ENCODE measurements at places on chromosomes 4 and X.

- DNase-seq: peak; percentile 1
These were observed 13.1 kb downstream of the TCEAL7 start for GRCh38 chrX:103343105-103343504.

GRCh38 chr4:114267976-114268375, 288.5 kb upstream of the ARSJ start:
- DNase-seq: no peak

- DNase-seq: no peak
These were observed 26.1 kb downstream of the IGSF1 start for GRCh38 chrX:131262738-131263679.

GRCh38 chrX:37755025-37755424, 24.8 kb upstream of the CYBB start:
- no peak for DNase-seq

DNA sequence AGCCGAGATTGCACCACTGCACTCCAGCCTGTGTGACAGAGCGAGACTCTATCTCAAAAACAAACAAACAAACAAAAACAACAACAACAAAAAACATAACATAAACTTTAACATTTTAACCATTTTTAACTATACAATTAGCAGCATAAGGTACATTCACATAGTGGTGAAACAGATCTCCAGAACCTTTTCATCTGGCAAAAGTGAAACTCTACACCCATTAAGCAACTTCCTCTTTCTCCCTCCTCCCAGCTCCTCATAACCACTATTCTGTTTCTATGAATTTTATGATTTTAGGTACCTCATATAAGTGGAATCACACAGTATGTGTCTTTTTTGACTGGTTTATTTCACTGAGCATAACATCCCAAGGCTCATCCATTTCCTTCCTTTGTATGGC, 103.6 kb downstream of the FAM13A start:
- DNase-seq: no peak

GRCh38 chrX:78513971-78514738, 145.0 kb downstream of the RTL3 start:
- DNase-seq: no peak

GRCh38 chrX:7155163-7155562, 7.2 kb upstream of the PUDP start:
- no peak for DNase-seq

DNA sequence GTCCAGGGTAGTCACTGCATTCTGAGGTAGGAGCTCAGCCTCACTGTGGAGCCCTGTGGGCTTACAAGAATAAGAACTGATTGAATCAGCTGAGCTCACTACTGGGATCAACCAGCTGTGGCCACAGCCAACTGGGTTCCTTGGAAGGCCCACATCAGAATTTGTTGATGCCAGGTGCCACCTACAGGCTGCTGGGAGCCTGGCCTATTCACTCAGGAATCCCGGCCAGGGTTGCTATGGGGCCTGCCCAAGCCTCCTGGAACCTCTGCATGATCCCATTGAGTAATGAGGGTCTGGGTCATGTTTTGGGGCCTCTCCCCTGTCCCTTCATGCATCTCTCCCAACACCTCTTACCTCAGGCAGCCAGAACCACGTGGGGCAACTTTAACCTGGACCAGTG, 53.9 kb upstream of the KIAA1210 start:
- no peak for DNase-seq

GRCh38 chr4:6388713-6389112, 83.7 kb downstream of the PPP2R2C start:
- DNase-seq: no peak

DNA sequence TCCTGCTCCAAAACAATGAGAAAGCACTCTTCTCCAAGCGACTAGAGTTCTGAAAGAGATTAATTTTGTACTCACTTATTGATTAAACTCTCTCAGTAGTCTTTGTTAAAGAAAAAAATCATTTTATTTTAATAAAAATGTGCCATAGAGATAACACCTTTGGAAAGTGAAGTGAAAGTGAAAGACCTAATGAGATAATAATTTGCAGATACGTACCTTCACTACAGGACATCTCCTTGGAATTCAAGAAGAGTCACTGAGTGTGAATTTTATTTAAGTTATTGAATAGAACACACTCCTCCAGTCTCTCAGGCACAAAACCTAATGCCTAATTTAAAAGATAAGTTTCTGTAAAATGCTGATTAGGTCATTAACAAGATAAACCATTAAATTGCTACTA, 1070.6 kb upstream of the GRID2 start:
- DNase-seq: no peak

DNA sequence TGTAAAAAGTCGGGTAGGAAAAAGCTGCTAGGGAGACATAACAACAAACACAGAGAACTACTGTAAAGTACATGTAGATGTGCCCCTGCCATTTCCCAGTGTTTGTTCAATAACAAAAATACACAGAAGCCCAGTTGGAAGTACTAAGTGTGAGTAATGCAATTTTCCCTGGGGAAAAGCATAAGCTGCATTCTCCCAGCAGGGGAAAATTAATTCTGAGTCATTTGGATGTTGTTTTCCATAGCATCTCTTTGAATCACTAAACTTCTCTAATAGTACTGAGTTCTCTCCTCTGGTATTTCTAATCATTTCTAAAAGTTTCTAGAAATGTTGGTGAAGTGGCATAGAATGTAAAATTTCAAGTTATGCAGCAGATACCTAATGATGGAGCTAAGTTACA, 1114.9 kb downstream of the C4orf33 start:
- DNase-seq: peak; percentile 60

DNA sequence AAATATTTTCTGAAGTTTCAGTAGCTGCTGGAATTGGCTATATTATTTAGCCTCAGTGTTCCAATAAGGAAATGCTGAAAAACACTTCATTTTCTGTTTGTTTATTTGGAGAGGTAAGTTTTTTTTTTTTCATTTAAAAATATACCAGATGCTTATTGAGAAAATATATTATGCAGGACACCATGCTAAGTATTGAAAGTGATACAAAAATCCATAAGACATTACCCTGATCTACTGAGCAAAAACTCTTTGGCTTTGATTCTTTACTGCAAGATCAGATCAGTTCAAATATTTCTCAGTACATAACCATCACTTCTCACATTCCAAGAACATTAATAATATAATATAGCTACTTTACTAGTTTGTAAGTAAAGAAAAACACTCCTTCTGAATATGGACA, 123.4 kb upstream of the PACRGL start:
- DNase-seq: no peak

- no peak for DNase-seq
These were observed 18.4 kb downstream of the MSMO1 start for GRCh38 chr4:165345666-165346417.

DNA sequence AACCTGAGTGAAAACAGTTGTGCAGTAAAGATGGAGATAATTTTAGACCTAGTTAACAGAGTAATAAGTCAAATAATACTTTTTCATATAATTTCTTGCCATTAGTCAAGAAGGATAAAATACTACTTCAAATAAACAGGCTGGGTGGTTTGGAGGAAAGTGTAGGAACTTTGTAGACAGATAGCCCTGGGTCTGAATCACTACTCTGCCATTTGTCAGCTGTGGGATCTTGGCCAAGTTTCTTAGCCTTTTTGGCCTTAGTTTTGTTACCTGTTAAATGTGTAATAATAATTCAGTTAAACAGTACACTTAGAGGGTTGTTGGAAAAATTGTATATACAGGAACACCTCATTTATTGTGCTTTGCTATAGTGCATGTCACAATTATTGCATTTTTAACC, 163.7 kb downstream of the NPNT start:
- DNase-seq: no peak

DNA sequence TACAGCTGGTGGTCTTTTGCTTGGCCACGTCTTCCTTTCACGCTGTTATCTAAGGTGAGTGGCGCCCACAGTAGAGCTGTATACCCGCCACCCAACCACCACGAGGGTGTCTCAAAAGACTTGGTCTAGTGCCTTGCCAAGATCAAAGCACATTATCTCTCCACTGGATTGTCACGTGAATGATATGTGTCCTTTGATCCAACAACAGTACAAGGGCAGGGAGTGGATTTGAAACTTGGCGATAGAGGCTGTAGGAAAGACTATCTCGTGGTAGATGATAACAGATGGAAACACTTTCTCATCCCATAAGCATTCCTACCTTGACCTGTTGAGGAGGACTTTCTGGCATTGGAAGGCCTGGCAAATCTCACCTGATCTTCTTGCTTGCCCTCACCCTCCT, 37.7 kb upstream of the BCLAF3 start:
- no peak for DNase-seq

DNA sequence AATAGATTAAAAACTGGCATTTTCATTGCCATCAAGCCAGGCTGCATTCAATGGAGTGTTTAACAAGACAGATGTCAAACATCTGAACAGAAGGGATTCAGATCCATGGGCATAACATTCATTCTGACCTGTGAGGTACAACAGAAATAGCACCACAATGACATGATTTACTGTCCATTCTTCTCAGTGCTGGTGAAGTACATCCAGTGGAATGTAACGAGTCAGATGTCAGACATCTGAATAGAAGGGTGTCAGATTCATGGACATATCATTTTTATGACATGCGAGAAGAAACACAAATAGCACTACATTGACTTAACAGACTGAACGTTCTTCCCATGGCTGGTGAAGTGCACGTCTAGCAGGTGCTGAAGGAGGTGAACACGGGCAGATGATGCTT, 186.4 kb downstream of the PPP4R3C start:
- DNase-seq: no peak

DNA sequence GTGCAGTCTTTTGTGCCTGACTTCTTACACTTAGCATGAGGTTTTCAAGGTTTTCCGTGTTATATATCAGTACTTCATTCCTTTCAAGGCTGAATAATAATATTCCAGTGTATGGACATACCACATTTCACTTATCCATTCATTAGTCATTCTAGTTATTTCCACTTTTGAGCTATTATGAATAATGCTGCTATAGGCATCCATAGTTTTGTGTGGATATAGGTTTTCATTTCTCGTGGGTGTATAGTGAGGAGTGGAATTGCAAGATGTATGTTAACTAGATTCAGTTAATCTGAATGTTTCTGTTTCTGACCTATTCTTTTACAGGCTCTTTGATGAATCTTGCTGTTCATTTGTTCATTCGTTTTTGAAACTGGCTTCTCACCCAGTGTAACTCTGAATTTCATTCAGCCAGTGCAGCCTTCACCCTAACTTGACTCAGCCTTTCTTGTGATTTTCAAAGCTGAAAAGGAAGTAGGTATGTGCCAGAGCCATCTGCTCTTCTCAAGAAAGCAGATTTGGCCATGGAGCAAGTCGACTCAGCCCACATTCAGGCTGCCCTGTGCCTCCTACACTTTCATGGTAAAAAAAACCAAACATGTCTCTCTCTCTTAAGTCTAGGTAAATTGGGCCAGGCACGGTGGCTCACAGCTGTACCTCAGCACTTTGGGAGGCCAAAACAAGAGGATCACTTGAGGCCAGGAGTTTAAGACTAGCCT, 56.3 kb upstream of the NOCT start:
- DNase-seq: no peak

DNA sequence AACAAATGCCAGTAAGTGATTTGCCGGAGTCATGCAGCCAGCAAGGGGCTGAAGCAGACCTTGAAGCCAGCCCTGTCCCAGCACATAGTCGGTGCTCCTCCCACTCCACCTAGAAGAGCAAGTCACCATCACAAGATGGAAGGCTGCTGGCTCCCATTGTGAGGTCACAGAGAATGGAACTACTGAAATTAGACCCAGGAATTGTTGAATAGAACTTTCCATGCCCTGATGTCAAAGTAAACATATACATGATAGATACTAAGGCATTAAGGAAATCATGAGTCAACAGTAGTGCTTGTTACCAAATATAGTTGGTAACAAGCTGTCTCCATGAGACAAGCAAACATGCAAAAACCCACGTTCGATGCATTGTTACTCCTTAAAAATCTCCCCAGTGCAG, 177.1 kb upstream of the MID1 start:
- no peak for DNase-seq

DNA sequence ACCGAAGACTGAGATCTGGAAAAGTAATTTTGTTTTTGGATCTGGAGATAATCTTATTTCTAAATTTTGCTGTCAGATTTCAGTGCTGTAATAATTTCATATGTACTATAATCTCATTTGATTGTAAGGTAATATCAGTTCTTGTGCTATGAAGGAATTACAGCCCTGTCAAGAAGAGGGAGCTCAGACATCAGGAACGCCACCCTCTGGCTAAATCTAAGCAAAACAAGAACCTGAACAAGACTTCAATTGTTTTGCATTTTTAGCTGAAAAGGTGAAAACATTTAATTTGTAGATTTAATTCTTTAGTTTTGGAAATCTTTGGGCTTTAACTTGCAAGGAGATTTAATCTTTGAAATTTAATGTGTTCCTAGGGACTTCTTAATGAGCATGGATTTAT, 525.4 kb upstream of the HS3ST1 start:
- no peak for DNase-seq

- no peak for DNase-seq
These were observed 184.5 kb downstream of the SH3KBP1 start for GRCh38 chrX:19702856-19703255.

- no peak for DNase-seq
These were observed 8.4 kb upstream of the TRIML2 start for GRCh38 chr4:188117631-188118324.

- no peak for DNase-seq
These were observed 57.0 kb downstream of the MTMR8 start for GRCh38 chrX:64338296-64338695.

DNA sequence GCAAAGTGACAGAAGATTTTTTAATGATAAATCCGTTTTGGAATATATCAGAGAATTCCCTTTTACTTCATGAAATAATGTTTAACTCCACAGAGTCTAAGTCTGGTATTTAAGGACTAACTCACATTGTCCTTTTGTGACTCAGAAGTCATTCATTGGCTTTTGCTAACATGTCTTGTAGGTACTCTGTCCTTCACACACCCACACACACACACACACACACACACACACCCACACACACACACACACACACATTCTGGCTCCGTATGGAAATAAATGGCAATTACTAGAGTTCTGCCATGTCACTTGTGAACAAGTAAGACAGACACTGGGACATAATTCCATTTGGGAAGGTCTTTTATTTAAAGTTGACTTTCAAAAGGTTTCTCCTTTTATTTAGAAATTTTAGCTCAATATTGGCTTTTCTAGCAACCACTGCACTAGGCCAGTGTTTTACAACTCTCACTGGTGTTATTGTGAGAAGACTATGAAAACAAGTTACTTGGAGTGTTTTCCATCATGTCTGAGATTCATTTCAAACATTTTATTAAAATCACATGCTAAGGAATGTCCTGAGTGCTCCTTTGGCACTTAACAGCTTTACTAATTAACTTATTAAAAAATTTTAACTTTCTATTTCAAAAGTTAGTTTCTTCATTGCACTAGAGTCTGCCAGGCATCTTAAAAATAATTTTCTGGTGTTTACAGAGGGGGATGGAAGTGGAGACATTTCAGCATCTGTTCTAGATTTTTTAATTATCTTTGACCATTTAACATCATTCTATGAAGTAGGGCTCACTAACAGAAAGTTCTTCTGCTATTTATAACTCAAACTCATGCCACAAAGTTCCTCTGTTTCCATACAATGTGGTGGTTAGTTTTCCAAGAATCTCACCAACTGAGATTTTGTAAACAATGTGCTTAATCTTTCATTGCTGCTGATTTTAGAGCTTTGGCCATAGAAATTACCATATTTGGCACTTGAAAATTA, 240.3 kb upstream of the GPC4 start:
- DNase-seq: no peak
